ENCODE measurements at places on chromosomes 1 and 21.
A peak's percentile ranks its signal among the peaks of the same experiment; 100 is the strongest.

DNA sequence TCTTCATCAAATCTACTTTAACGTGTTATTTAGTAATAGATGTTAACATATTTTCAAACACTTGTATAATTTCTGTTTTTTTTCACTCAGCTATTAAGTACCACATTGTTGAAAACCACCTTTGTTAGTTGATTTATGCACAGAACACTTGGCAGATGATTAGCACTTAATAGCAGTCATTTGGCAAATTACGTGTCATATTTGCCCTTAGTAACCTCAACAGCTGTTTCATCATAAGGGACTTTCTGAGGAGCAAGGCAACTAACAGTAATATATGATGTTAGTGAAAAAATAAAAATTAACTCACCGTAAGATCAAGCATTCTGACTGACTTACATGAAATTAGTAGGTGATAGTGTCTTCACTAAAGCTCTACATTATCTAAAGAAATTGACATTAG, 186.4 kb downstream of the HMCN1 start:
- no peak for DNase-seq

GRCh38 chr1:113399062-113399583, 8.8 kb downstream of the MAGI3 start:
- DNase-seq = no peak

- peak; percentile 68 for DNase-seq
Observed at GRCh38 chr1:43349594-43350306, 9.0 kb upstream of the CDC20 start.

GRCh38 chr21:42701706-42702456, 48.5 kb downstream of the PDE9A start:
- no peak for DNase-seq

DNA sequence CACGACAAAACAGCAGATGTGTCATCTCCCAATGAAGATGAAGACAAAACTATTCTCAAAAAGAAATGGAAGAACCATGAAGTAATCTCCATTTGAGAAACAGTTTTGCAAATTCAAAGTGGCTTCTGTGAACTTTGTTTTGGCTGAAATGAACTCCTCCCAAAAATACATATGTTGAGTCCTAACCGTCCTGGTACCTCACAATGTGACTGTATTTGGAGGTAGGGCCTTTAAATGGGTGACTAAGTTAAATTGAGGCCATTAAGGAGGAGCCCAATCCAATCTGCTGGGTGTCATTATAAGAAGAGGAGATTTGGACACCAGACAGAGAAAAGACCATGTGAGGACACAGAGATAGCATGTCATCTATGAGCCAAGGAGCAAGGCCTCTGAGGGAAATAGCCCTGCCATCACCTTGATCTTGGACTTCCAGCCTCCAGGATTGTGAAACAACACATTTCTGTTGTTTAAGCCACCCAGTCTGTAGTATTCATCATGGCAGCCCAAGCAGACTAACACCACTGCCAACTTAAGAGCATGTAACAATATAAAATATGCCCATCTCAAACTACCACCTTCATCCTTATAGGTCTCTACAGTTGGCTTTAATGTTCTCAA, 38.3 kb upstream of the KCNE1 start:
- no peak for DNase-seq

DNA sequence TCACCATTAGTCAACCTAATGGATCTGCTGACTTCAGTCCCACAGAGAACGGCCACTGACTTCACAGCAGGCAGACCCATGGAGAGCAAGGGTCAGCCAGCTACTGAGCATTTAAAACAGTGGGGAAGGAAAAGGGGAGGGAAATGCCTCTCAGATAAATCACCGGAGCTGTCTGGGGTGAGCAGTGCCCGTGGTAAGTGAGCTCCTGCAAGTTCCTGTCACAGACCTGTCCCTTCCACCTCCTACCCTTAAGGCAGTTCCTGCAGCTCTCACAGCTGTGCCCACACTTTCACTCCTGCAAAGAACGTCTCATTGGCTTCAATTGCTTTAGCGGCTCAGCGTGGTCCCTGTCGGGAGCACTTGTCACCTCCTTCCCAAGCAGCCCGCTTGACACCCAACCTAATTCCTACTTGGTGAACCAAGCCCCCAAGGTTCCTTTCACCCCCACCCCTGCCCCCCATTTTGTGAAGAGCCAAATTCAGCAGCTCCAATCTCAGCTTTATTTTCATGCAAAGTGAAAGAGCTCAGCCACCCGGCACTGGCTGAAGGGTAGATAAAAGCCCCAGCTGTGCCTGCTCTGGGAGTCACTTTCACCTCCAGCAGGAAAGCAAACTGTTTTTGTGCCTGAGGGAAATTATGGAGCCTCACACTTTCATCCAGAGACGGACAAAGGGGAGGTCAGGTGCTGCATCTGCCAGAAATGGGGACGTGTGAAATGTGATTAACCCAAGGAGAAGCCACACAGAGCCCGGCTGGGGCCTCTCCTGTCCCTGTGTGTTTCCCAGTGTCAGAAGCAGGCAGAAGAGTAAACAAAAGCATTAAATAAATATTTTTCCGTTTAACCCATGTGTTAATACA, 306.2 kb downstream of the TTLL7 start:
- DNase-seq = no peak

DNA sequence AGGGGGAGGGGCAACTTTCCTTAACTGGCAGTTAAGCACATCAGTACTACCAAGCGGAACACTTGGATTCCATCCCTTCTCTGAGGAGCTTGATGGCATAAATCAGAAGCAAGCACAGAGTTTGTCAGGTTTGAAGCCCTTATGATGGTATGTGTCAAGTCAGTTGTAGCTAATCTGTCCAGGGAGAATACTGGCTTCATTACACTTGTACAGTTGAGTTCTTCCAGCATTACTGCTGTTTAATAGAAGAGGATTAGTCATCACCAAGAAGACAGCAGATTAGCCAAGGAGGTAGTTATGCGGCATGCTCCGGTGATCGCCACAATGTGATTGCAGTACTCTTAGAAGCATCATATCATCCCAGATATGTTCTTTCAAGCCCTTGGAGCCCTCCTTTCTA, 2.1 kb upstream of the TDRD5 start:
- DNase-seq = no peak

- DNase-seq = no peak
Observed at GRCh38 chr21:31623664-31624063, 35.8 kb upstream of the SOD1 start.

DNA sequence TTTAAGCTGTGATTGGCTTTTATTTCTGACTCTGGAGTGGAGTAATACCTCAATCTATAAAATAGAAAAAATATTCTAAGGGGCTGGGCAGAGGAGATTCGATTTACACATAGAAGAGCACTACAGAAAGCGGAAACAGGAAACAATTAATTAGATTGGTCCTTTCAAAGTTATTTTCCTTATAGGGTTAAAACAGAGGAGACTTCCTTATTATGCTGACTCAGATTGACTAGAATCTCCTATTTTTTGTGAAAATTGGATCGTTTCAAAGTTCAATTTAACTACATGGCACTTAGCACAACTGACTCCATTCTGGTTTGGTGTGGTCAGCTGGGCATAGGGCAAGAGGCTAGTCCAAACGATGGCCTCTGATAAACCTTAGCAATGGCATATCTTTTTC, 48.3 kb upstream of the NCAM2 start:
- no peak for DNase-seq

- no peak for DNase-seq
Observed at GRCh38 chr1:91731815-91732214, 154.1 kb downstream of the TGFBR3 start.

DNA sequence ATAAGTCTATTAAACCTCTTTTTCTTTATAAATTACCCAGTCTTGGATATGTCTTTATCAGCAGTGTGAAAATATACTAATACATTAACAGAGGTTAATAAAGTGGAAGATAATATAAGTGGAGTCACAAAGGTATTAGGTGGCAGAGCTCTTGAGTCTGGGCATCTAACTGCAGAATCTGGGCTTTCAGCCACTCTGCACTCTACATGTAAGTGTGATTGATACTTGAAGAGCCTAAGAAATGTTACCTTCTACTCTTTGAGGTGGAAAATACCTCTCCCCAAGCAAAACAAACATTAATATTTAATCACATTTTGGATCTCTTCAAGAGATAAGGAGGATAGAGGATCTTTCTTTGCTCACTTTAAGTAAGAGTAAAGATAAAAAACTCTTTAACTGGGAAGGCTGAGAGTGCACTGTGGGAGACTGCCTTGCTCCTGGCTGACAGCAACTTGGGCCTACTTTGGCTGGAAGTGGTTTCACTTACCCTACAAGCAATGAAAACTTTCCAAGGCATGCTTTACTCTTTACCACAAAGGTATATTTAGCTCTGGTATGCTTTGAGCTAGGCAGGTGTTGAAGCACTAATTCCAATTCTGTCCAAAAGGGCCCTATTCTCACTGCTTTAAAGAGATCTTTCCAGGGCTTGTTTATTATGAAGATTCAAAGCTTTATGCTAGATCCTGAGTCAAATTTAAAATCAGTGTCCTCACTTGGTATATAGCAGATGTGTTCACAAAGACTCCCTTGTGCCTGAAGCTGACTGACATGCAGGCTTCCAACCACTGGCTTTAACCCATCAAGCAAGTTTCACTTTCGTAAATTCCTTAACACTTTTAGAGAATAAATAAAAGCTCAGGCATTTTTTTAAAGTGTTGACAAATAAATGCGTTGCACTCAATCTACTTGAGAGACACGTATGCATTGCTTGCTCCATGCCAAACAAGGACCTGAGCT, 245.3 kb upstream of the ZP4 start:
- DNase-seq = no peak

DNA sequence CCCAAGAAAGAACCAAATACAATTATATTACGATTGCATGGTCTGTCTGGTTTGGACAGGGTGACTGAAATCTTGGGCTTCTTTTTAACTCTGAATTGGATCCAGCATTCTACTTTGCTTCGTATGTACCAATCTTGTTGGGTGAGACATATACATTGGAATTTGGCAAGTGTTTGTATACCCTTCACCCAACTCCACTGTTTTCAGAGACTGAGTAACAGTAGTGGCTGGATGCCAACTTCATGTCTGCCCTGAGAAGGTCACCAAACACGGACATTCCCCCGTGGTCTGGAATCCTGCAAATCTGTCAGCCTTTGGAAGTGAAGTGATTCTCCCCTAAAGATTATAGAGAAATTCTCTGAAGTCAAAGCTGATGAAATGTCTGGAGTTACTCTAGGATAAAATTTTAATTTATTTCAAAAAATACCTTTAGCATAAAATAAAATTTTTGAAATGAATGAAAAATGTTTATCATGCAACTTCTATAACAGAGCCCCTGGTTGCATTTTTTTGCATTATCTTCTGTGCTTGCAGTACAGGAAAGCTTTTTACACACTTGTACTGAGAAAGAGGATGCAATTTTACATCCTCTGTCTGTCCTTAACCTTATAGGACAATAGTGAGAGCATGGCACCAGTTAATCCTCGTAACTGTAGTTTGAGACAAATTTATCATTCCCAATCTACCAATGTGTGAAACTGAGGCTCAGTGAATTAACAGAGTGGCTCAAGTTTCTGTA, 201.8 kb downstream of the DISC1 start:
- no peak for DNase-seq

DNA sequence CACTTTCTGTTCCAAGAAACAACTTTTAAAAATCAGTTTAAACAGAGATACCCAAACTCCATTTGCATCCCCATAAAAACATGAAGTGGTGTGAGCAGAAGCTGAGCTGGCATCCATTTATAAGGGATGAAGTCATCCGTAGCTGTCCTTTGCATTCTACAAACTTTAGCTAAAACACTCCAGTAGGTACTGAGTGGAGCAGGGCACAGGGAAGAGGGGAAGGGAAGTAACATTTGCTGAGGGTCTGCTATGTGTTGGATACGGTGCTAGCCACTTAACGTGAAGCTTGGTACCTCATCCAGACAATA, 32.9 kb downstream of the VWA5B1 start:
- no peak for DNase-seq

- peak; percentile 68 for DNase-seq
Observed at GRCh38 chr1:150813028-150813707, 5.1 kb upstream of the CTSK start.

DNA sequence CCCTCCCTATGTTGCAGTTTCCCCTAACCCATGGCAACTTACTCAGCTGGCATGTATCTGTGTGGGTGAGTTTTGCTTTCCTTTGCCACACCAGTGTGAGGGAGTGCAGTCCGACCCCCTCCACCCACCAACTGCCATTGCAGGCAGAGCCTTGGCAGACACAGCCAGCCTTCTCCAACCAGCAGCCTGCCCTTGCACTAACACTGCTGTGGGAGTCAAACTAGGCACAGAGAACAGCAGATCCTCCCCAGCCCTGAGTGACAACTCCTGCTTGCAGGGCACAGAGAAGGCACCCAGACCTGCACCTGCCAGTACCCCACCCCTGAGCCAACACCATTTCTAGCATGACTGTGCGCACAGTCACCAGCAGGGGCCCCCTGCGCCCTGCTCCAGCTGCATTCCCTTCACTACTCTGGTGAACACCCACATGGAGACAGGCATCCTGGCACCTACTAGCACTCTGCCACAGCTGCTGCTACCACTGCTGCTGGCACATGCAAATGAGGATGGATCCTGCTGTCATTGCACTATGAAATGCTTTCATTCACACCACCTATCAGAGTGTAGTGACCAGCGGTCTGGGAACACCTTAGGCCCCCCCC, 98.4 kb downstream of the MAGI3 start:
- peak; percentile 18 for DNase-seq

DNA sequence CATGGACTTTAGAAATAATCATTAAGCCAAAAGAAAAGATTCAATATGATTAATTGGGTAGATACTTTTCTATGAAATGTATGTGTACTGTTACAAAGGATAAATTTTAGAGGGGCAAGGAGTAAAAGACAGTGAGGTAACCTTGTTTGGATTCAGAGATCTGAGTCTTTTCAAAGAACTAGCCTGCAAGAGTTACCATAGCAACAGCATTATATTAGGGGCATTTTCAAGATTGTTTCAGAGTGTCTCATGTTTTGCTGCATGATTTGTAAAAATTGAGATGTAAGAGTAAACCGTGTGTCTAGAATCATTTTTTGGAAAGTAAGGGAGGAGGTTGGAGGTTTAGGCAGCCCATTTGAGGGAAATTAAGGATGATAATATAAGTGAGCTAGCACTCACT, 70.6 kb upstream of the KIAA1614 start:
- DNase-seq = no peak

- no peak for DNase-seq
Observed at GRCh38 chr1:171590022-171590421, 32.0 kb upstream of the MYOCOS start.

GRCh38 chr1:83996191-83996590, 2.7 kb downstream of the TTLL7 start:
- no peak for DNase-seq

GRCh38 chr1:82994616-82995263, 1004.2 kb downstream of the TTLL7 start:
- DNase-seq = no peak

- DNase-seq = no peak
Observed at GRCh38 chr1:115322631-115323030, 15.4 kb downstream of the NGF start.

GRCh38 chr1:33332881-33333280, 12.0 kb upstream of the A3GALT2 start:
- DNase-seq = no peak

DNA sequence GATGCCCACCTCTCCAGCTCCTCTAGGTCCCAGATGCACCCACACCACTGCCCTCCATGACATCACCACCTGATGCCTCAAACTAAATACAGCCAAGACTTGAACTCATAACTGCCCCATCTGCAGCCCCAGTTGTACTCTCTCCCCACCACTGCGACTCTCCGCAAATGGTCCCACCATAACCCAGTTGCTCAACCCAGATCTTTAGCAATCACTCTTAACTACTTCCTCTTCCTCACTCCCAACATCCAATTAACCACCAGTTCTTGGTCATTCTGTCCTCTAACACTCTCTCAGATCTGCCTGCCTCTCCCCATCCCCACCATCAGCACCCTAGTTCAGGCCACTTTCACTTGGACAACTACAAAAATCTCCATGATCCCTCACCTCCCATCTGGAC, 36.8 kb upstream of the PLA2G2C start:
- no peak for DNase-seq

- no peak for DNase-seq
Observed at GRCh38 chr1:98458511-98459485, 202.7 kb upstream of the SNX7 start.

Measured in left ventricle myocardium superior (tissue), 1 donor.